ENCODE measurements at places on chromosomes 2 and 18.

- DNase-seq: no peak
Measured at GRCh38 chr18:68244786-68245185, 470.1 kb downstream of the TMX3 start.

- no peak for DNase-seq
Measured at GRCh38 chr2:76953733-76954347, 568.3 kb downstream of the LRRTM4 start.

- no peak for DNase-seq
Measured at GRCh38 chr18:45274026-45274425, 341.2 kb upstream of the SLC14A2 start.

DNA sequence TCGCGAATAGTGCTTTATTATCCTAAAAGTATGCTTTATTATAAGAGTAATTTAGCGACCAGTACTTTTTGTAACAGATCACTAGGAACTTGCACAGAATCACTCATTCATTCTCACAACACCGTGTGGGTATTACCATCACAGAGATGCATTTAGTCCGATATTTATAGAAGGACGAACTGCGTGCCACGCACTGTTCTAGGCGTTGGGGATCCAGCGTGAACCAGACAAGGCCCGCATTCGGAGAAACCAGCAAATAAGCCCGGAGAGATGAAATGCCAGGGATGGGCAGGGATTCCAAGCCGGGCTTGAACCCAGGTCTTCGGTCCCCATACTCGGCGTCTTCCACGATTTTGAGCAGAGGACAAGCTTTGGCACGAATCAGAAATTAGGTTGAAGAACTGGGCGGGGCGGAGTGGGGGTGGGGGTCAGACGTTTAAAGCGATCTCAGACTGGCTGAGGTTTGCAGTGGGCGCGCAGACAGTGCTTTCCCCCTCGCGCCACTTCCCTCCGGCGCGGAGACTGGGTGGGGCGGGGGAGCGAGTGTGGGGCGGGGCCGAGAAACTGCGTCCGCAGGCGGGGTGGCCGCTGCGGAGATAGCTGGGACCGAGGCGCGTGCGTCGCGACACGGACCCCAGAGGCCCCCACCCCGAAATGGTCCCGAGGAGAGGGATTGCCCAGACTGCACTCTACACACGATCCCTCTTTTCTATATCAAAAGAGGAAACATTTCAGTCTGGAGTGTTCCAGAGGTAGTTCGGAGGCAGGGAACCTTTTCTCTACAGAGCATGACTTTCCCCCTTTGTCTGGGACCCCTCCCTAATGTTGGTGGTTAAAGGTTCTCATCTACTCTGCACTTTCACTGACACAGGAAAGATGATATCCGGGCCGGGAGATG is 1.1 kb upstream of the CXCR4 start:
- DNase-seq: peak; percentile 40

DNA sequence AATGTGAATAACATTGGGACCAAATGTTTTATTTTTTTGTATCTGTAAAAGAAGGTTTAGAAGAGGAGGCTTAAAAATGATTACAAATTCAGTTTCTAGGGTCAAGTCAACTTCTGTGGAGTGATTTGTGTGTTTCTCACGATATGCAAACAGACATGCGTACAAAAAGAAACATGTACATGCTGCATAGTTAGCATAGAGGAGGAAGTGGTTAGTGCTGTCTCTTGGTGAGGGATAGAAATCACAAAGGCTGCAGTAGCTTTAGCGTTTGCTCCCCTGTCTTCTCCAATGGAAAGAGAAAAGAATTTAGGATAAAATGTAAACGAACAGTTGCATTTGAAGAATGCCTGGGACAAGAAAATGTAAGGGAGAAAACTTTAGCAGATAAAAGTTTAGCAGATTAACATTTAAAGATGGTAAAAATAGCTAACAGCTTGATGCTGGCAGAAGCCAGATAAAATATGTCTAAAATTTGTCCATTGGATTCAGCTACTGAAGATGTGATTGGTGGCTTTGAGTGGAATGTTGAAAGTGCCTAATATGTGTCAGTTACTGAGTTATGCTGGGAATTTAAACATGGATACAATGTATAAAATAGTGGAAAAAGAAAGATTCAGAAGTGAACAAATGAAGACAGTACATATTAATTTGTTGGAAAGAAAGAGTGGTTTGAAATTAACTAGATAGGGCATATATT is 44.9 kb downstream of the MALT1 start:
- no peak for DNase-seq

GRCh38 chr2:31254237-31255203 is 20.6 kb downstream of the EHD3 start:
- no peak for DNase-seq

- no peak for DNase-seq
Measured at GRCh38 chr2:144890828-144891227, 370.9 kb upstream of the ZEB2 start.

DNA sequence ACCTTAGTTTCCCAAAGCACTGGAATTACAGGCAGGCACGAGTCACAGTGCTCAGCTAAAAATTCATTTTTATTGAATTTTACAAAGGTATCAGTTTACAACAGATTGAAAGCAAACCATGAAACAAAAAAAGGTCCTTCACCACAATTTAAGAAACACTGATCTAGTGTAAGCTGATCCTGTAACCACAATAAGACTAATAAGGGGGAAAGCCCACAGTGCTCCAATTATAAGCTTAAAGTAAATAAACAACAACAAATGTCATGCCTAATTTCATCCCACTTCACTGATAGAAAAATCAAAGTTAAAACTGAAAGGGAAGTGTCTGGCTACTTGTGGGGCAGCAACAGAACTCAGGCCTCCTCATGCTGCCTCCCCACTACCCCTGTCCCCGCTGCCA is 49.2 kb downstream of the ICA1L start:
- no peak for DNase-seq

DNA sequence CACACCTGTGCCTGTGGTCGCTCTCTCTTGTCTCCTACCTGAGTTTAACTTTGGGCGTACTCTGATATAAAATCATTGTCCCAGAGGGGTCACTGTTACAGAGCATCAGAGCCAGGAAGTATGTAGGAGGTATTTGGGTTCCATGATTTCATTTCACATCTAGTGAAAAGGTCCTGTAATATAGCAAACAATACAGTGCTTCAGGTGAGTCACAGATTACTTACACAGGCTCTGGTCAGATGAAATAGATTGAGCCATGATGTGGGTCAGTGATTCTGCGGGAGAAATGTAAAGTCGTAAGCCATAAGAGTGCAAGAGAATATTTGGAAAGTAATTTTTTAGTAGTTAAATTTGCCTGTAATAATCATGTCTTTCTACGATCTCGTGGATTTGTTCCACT is 70.2 kb downstream of the SOCS6 start:
- no peak for DNase-seq

- no peak for DNase-seq
Measured at GRCh38 chr2:126643972-126644371, 12.0 kb upstream of the GYPC start.

DNA sequence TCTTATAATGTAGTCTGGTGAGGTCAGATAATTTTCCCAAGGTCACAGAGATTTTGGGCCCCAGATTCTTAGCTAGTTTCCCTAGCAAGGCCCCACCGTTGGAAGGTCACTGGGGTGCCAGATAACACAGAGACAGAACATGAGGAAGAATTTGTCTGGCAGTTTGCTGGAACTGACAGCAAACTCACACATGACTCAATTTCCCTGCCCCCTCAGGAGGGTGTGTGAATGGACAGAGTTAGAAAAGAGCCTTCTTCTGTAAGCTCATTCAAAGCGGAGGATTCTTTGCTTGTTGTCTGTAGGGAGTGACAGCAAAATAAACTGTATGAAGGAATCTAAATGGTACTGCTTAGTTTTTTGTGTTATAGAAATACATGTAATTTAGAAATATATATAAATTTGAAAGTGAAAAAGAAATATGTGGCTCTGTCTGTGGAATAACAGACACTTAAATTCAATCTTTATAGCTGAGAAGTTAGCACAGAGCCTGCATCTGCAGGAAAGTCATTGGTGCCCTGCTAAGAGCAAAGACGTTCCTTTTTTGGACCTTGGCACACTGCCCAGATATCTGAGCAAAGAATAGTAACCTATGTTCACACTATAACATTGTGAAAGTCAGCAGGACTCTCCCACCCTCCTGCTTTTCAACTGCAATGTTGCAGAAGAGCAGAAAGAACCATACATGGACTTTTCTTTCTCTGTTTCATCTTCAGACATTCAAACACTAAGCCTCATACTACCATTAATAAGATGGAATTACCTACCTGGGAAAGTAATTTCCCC is 2.1 kb downstream of the MDH1 start:
- DNase-seq: no peak

- DNase-seq: no peak
Measured at GRCh38 chr2:36318547-36318946, 37.0 kb upstream of the CRIM1 start.

DNA sequence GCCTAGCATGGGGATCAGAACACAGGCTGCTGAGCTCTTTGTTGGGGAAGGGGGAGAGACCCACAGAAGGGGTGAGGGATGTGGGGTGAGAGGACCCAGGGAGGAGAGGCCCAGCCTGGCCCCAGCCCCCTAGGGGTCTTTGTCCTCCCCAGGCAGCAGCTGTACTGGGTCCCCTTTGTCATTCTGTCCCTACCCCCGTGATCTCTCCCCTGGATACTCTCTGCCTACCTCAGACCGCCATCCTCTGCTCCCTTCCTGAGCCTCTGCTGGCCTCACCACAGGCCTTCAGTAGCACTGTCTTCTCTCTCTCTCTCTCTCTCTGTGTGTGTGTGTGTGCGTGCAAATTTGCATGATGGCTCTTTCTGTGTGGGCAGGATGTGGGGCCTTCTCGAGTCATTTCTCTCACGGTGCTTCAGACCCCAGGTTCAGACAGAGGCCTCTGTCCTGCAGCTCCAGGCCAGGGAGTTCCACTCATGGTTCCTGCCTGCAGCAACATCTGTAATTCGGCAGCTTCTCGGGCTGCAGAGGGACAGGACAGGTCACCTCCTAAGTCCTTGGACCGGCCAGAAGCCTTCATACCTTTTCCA is 1.4 kb downstream of the PSD4 start:
- no peak for DNase-seq

DNA sequence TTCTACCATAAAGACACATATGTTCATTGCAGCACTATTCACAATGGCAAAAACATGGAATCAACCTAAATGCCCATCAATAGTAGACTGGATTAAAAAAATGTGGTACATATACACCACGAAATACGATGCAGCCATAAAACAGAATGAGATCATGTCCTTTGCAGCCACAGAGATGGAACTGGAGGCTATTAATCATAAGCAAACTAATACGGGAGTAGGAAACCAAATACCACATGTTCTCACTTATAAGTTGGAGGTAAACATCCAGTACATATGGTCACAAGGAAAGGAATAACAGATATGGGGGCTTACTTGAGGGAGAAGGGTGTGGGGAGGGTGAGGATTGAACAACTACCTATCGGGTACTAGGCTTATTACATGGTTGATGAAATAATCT is 7.7 kb downstream of the HMSD start:
- DNase-seq: no peak

Measured in mesothelial cell of epicardium (in vitro differentiated cells).